ENCODE measurements at places on chromosomes 2 and 18. TPM values are rescaled to one million over a fixed set of nuclear protein-coding genes. Genes with fewer than 3 reads are reported as not detected.

IL36B gene
- total RNA-seq: not detected

DNA sequence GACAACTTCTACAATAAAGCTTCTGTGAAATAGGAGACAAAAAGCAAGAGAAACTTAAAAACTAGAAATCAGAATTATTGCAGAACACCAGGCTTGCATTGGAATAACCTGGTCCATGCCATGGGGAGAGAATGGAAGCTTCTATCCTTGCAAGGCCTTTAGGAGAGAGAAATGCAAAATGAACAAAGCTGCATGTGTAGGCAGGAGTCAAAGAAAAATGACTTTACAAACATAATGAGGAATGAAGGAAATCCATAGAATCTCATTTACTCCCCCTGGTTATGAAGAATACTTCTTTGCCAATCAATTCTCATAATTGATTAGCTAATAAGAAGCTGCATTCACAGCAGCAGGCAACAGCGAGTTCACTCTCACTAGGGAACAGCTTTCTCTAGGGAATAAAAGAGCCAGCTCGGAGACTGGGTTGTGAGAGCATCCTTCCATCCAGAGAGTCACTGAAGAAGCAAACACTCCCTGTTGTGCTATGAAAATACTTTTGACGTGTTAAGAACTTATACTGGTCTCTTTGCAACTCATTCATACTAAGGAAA, 235.9 kb upstream of the LRATD1 start:
- no peaks in the 10 kb centered on the region for H3K36me3 ChIP-seq
- H3K27ac ChIP-seq: no peak overlapping the region
- no peak for DNase-seq

SERPINE2 gene
- 66.7 TPM for total RNA-seq

DNA sequence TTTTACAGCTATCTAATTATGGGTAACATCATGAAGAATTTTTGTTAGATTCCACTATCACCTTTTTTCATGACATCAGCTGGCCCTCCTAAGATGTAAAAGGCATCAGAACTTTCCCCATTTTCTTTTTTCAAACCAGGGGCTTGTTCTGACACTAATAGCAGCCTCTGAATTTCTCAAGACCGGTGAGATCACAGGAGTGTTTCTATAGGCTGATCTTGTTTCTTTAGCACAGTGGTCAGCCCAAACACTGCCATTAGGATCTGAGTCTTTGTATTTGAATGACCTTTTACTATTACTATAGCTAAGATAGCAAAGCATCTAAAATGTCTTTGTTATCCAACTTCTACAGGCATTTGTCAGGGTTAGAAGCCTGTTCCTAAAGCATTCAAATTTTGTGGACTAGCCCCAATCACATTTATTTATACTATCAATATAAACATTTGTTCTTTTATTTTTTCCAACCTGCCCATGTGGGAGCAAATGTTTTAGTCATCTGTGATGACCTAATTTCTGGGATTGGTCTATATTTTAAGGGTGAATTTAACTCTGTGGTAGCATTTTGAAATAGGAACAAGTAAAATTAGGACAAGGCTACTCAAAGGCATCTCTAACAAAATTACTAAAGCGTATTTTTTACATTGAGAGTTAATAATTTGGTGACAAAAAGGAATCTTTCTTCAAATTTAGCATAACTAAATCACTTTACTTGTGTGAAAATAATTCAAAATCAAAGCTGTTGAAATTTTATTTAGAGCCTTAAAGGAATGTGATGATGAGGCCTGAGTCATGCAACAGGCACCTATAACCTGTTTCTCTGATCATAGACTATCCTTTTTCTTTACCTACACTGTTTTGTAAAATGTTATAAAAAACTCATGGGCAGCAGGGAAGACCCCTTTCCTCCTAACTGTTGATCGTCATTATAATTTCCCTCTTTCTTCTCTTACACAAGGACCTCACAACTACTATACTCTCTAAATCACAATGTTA, 39.3 kb downstream of the ZAP70 start:
- no peaks in the 10 kb centered on the region for H3K4me1 ChIP-seq
- no peak overlapping the region for H3K27ac ChIP-seq
- no peak overlapping the region for H3K4me3 ChIP-seq
- no peaks in the 10 kb centered on the region for H3K27me3 ChIP-seq
- DNase-seq: no peak
- H3K36me3 ChIP-seq: peaks cover 27% of the 10 kb centered on the region

HRH4 gene
- not detected for total RNA-seq

ARHGAP25 gene
- total RNA-seq: not detected

- no peak for DNase-seq
- H3K4me3 ChIP-seq: peak overlapping the region; percentile 15
- H3K27ac ChIP-seq: peak overlapping the region; percentile 47
- H3K36me3 ChIP-seq: no peaks in the 10 kb centered on the region
- H3K4me1 ChIP-seq: 0 out of 2 replicates have a peak, but pooled peaks cover 5% of the 10 kb centered on the region
Measured at GRCh38 chr18:67417864-67418523, 98.5 kb downstream of the DSEL start.

DNA sequence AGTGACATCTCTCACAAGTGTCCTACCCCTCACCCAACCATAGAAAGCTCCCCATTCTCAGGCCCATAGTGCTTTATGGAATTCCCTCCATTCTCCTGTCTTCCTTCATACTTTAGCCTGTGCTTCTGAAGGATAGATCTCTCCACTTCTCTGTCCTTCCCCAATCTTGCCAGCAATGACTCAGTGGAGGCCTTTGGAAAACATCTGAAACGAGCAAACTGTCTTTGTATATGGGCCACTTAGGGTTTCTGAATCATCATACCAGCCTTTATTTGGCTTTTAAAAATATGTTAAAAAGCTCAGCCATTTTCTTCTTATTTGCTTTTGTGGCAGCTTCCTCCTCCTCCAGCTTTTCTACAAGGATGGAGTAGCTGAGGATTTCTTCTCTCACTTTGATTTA, 65.6 kb upstream of the ZNF385B start:
- H3K27ac ChIP-seq: no peak overlapping the region
- H3K27me3 ChIP-seq: no peaks in the 10 kb centered on the region
- H3K36me3 ChIP-seq: no peaks in the 10 kb centered on the region
- no peak overlapping the region for H3K4me3 ChIP-seq
- no peak for DNase-seq

DNA sequence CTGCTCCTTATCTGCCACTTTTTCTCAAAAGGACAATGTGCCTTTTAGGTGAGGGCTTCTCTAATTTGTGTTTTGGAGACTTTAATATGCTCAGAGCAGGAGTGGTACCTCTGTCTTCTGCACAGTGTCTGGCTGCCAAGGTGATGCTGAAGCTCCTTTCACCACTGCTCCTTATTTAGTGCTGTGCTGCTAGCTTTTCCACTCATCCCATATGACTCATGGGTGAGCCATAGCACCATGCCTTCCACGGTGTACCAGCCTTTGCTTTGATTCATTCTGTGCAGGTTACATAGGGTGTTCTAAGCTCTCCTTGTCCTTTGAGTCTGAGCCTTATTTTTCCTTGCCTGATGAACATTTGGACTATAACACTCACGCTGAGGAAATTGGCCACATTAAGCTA, 202.4 kb downstream of the ARL6IP6 start:
- no peaks in the 10 kb centered on the region for H3K27me3 ChIP-seq
- no peaks in the 10 kb centered on the region for H3K4me1 ChIP-seq
- no peak overlapping the region for H3K27ac ChIP-seq
- no peak for DNase-seq
